ENCODE measurements at places on chromosomes 12 and 14.
A peak's percentile ranks its signal among the peaks of the same experiment; 100 is the strongest.

- DNase-seq, result no peak
Measured at GRCh38 chr14:58643366-58643765, 5.6 kb downstream of the DACT1 start.

DNA sequence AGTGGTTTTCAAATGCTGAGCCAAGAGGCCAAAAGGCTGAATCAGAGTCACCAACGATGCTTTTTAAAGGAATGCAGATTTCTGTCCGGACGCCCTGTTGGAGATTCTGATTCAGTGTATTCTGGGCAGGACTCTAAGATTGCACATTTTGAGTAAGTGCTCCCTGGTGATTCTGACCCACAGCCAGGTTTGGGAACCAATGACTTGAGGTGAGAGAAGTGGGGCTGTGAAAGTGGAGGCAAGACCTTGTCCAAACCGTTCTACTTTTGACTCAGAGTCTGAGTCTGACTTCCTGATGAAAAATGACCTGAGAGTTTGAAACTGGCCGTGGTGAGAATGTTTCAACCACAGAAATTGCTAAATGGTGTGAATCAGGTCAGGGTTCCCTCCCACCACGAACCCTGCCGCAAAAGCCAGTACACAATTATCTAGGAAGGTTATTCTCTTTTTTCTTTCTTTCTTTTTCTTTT lies 90.2 kb downstream of the NTN4 start:
- DNase-seq, result no peak

DNA sequence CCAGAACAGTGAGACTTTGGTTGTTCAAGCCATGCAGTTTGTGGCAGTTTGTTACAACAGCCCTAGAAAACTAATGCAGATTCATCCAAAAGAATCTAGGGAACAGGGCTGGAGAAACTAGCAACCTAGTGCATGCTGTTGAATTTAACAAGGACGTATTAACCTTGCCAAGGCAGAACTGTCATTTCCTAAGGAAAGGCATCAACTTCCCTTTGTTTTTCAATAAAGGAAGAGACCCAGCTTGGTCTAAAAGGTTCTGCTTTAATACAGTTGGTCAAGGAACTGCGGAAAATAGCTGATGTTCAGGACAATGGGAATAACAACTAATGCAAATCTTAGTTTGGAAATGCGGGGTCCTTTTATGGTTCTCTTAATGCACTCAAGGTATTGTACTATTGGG lies 11.5 kb downstream of the AK7 start:
- no peak for DNase-seq

DNA sequence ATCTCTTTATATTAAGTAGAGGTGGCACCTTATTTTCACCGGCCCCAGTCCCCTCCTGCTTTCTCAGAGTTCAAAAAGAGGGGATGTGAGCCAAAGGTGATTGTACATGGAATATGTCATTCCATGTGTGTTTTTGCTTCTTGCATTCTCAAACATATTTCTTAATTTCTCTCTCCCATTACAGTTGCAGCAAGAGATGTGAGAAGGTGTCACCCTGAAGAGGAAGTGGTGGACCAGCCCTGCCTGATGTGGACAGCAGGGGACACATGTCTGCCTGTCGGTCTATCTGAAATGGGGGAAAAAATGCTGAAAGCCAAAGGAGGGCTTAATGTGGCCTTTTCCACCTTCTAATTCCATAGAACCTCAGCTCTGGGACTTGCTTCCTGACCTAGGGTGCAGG lies 1.9 kb upstream of the FOXN3 start:
- no peak for DNase-seq

- no peak for DNase-seq
Measured at GRCh38 chr12:92784356-92784755, 81.6 kb downstream of the PLEKHG7 start.

DNA sequence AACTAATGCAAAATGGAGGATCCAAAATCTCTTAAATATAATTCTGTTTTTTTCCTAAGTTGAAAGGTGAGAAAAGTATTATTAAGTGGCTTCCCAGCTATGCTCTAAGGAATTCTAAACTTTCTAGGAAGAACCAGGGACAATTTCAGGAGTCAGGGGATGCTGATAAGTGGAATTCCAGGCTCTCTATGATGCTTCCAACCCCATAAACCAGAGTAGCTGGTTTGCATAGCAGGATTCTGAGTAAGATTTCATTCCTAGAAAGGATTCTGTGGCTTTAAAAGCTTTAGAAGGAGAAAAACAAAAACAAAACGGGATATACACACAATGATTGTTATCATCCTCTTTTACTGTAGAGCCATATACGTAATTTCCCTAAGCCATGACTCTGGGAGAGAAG lies 93.9 kb downstream of the SLC16A7 start:
- no peak for DNase-seq

- DNase-seq, result no peak
Measured at GRCh38 chr12:54558311-54558710, 8.9 kb downstream of the PDE1B start.

GRCh38 chr12:82942521-82942920 lies 255.8 kb downstream of the TMTC2 start:
- no peak for DNase-seq

DNA sequence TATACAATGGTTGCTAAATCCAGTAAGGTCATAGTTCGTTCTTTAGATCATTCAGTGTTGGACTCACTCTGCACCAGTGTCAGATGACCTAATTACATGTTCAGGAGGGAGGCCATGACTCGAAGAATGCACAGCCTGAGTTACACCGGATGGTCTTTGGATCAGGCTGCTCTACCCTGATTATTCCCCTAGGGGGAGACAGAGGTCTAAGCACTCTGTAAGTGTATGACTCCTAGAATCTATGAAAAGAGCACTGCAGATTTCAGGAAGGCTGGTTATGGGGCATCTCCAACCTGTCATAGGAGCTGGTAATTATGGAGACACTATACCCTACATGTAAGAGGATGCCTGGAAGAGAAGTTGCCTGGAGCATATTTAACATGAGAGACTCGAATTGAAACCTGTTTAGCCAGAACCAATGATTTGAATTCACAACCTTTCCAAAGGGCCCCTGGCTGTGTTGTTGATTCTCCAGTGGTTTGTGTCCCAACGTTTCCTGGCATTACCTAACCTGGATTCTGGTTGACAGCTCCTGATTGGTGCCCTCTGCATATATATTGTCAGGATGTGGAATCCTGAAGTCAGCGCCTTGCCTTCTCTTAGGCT lies at the start of gene MUCL1:
Gene MUCL1, plus strand, starts transcription at position 584 of the 606 bp plus-strand sequence. CDS start 67 bp downstream, outside the sequence.
- peak; percentile 49 for DNase-seq

DNA sequence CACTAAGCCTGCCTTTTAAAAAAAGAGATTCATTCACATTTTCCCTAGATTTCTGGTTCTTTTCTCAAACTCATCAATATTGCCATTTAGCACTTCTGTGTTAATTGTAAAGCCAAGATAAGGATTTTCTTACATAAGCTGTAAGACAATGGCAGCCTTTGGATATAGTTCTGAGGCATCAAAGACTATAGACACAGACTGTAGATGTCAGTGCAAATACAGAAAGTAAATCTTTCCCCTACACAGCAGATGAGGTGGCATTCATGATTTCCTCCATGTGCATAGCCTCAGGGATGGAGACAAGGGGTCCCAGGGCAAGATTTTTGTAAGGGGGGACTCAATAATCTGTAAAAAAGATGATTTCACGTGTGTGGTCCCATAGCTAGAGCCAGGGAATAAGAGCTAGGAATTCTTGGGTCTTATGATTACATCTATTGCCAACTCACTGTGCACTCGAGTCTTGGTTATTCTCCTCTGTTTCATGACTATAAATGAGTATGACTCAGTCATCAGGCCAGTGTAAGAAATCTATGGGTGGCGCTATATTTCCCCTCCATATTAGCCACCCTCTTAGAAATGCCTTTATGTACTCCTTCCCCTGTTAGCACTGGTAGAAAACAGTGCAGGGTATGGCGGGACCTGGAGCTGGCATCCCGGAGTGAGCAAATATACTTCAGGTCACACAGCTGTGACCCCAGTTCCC lies 207.5 kb downstream of the EXOC5 start:
- DNase-seq, result no peak

GRCh38 chr12:122563361-122563760 lies 36.3 kb downstream of the KNTC1 start:
- no peak for DNase-seq

DNA sequence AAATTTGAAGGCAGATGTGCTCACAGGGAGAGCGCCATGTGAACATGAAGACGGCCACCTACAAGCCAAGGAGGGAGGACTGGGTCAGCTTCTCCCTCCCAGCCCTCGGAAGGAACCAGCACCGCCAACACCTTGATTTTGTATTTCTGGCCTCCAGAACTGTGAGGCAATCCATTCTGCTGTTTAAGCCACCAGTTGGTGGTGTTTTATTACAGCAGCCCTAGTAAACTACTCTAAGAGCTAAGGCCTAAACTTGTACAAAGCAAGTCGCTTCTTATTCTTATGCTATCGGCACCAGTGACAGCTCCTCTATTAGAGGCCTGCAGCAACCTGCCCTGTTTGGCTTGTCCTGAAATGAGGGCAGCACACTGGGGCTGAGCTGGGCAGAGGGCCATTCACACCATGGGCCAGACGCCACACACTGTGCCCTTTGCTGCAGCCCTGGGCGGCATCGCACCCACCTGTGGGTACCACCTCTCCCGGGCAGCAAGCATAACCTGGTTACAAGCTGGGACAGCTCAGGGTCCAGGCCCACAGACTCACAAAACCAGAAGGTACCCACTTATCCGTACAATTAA lies 62.7 kb downstream of the NOS1 start:
- DNase-seq, result no peak

DNA sequence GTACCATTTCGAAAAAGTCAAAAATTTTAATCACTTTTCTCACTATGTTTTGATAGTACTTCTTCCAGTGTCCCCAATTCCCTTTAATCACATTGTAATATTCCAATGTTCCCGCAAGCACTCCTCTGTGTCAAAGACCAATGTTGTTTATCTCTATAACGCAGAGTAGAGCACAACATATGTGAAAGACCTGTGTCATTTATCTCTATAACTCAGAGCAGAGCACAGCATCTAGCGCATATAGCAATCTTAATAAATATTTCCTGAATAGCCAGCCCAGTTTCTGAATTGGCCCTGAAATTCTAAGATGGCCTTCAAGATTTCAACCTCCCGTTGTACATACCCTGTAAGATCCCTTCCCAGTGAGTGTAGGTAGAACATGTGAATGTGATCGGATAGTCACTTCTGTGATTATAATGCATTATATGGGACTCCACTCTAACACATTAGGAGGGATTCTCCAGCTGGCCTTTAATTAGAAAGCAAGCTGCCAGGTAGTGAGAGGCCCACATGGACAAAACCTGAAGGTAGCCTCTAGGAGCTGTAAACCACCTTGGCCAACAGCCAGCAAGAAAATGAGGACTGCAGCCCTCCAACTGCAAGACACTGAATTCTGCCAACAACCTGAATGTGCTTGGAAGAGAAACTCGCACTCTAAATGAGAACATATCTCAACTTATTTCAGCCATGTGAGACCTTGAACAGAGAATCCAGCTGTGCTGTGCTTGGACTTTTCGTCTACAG lies 238.8 kb upstream of the SYT10 start:
- no peak for DNase-seq

DNA sequence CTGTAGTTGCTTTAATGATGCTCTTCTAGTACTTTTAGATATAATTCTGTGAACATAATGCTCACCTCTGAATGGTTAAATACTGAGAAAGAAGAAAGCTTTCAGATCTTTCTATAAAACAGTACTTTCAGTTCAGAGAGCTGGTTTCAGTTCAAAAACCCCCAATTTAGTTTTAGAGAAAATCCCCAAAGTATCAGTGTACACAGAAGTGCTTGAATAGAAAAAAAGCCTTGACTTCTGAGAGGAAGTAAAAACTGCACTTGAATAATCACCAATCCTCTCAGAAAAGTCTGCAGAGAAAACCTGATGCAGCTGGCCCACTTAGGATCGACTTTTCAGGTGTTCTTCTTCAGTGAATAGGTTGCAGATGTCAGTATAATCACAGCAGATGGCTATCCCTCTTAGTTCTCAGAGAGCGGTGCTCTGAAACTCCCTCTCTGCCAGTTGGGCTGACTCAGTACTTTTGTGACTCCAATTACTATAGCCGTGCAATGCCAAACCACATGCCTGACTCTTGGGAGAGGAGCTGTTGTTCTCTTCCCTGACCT lies 616.3 kb downstream of the LRFN5 start:
- no peak for DNase-seq

- no peak for DNase-seq
Measured at GRCh38 chr12:112182499-112182898, 57.1 kb downstream of the TRAFD1 start.

DNA sequence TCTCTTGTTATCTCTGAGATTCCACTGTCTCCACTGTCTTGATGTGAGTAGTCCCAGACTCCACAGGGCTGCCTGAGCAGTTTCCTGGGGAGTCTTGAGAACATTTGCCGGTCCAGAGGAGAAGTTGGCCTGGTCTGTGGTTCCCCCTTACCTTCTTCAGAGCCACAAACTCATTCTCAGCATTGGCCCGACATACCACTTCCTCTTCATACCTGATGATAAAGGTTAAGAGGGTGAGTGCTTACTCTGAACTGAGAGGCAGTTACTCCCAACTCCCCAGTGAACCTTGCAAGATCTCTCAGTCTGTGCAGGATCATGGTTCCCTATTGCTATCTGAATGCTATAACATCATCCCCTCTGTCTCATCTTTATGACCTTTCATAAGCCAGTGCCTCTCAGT lies 2.6 kb downstream of the KRT84 start:
- DNase-seq, result no peak

- peak; percentile 73 for DNase-seq
Measured at GRCh38 chr12:108511633-108512540, 3.2 kb upstream of the FICD start.

- no peak for DNase-seq
Measured at GRCh38 chr12:59182658-59183455, 262.6 kb upstream of the LRIG3 start.
